Sigmoid colon (tissue), 7 donors: ENCODE measurements at places on chromosomes 3 and 15. TPM values are rescaled to one million over a fixed set of nuclear protein-coding genes. Genes with fewer than 3 reads are reported as not detected.

RHCG gene
- total RNA-seq, result not detected

ATP13A4 gene
- not detected for total RNA-seq

SLC22A14 gene
- not detected for total RNA-seq

PCOLCE2 gene
- 19.4 TPM for total RNA-seq

ALDH1A2 gene
- 4.9 TPM for total RNA-seq

- DNase-seq, result peak; percentile 43
These were observed 52.9 kb downstream of the PPCDC start for GRCh38 chr15:75076277-75076676.

- DNase-seq, result no peak
These were observed 21.8 kb downstream of the IGDCC3 start for GRCh38 chr15:65355988-65356353.

DNA sequence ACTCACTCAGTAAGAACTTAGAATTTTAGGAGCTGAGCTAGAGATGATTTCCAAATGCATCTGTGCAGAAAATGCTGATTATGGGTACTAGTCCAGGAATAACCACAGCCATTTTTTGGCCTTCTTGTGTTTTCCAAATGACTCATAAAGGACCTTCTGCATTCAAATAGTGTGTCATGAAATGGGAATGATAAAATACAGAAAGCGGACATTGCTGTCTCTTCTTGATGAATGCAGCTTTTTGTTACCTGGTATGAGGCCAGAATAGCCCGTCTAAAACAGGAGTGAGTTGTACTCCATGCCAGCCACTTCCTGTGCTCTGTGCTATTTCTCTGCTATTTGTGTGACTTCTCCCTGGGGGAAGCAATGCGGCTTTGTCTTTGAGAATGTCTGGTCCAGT is 20.5 kb upstream of the FRMD5 start:
- DNase-seq, result no peak

- DNase-seq, result no peak
These were observed 97.1 kb upstream of the PRR20G start for GRCh38 chr3:127384717-127385539.

DNA sequence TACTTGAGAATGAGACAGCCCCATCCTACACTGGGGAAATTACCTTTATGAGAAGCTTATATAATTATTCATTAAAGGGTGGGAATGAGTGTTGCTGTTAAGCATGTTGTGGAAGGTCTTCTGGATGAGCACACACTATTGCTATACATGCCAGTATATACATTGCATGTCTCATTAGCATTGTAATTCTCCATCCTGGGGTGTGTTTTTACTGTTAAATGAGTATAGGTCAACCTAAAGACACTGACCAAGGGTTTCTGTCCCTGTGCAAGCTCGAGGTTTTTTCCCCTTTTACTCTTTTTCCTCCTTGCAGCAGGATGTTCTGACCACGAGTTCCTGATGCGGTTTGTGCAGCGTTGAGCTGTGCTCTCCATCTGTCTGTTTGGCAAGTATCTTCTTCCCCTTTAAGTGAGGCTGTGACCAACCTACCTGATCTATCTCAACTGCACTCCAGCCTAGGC is 7.2 kb upstream of the IVD start:
- no peak for DNase-seq

DNA sequence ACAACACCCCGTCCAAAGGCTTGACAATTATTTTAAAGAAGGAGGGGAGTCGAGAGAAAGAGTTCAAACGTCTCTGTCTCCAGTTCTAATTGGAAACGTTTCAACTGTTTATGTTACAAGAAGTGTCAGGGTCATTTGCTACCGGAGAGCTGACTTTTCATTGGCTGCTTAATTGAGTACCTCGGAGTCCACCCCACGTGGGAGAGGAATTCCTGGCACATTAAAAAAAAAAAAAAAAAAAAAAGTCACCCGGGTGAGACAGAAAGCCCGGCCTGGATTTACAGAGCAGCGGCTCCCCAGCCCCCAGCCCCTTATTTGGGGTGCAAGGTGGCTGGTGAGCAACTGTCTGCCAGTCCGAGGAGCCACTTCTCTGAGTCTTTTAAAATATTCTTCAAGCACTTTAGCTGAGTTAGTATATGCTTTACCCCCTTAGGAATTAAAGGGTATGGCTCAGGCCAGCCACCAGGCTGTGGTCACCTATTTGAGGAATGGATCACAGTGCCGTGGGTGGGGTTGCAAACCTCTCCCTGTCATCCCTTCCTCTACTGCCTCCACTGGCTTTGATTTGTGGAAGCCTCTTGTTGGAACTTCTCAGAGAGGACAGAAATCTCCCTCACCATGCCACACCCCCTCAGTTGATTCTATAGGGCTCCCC is 3.9 kb upstream of the TLE3 start:
- peak; percentile 90 for DNase-seq

- no peak for DNase-seq
These were observed 75.9 kb upstream of the CADPS start for GRCh38 chr3:62951037-62951613.
